ENCODE measurements at places on chromosomes 2 and 18.

GRCh38 chr2:146413086-146413610, 1431.7 kb upstream of the ACVR2A start:
- no peak for DNase-seq

DNA sequence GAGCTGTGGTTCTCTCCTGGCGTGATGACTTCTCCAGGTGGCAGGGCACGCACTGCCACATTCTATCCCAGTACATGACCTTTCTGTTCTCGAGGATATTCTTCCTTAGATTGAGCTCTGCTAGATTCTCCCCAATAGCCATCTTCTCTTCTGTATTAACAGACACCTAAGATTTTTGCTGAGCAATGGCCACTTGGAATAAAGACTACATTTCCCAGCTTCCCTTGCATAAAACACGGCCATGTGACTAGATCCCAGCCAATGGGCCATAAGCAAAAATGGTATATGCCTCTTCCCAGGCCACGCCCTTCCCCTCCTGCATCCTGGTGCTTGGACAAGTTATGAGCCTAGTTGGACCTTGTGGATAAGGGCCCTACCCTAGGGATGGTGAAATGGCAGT, 82.1 kb downstream of the EIF2AK3 start:
- DNase-seq, result no peak

- DNase-seq, result peak; percentile 39
Observed at GRCh38 chr2:26300234-26300925, 45.6 kb upstream of the SELENOI start.

GRCh38 chr2:179702912-179703311, 158.5 kb downstream of the ZNF385B start:
- no peak for DNase-seq

DNA sequence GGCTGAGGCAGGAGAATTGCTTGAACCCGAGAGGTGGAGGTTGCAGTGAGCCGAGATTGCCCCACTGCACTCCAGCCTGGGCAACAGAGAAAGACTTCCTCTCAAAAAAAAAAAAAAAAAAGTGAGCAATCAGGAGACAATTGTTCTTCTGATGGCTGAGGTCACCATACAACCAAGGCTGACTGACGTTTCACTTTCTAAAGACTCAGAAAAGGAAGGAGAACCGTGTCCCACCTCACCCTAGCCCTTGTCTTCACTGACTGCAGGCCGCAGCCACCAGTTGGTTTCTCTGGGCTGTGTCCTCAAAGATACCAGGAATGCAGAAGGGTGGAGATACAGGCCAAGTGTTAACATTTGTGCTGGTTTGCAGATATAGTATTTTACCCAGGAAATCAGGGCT, 7.7 kb upstream of the SLC35F6 start:
- no peak for DNase-seq

- DNase-seq, result peak; percentile 4
Observed at GRCh38 chr2:71938659-71939587, 208.7 kb downstream of the CYP26B1 start.

- no peak for DNase-seq
Observed at GRCh38 chr18:79788734-79789085, 9.0 kb upstream of the KCNG2 start.

- DNase-seq, result no peak
Observed at GRCh38 chr2:6750411-6751158, 115.1 kb downstream of the CMPK2 start.

GRCh38 chr2:14750433-14750832, 117.9 kb downstream of the LRATD1 start:
- no peak for DNase-seq

DNA sequence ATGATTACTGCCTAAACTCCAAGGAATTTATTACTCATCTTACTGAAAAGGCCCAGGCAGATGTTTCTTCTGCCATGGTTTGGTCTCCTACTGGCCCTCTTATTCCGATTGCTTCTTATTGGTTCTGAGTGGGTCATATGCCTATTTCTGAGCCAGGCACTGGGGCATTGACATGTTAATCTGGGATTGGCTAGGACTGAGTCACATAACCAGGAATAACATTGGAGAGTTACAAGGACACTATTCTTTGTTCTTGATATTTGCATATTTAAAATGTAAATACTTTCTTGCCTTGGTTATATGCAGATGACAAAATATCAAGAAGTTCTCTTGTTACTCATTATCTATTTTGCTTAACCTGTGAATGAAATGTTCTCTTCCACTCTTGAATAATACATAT, 534.4 kb upstream of the SLC39A10 start:
- no peak for DNase-seq

DNA sequence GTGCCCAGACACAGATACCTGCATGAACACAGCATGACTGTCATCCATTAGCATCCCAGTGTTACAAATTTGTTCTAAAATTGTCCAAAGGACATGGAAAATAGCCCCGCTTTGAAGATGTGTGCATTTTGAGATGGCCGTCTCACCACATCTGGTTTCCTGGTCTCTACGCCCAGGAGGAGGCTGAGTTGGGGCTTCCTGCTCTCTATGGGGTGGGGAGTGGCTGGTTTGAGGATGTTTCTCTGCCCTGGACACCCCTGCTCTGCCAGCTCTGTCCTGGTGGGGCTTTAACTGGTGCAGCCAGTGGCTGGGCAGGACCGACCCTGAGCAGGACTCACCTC, 74.6 kb upstream of the SMAD7 start:
- no peak for DNase-seq

- DNase-seq, result no peak
Observed at GRCh38 chr2:9093324-9093723, 89.8 kb upstream of the MBOAT2 start.

- no peak for DNase-seq
Observed at GRCh38 chr2:138193416-138194213, 229.3 kb downstream of the HNMT start.

GRCh38 chr2:49278141-49278540, 123.8 kb upstream of the FSHR start:
- DNase-seq, result no peak

GRCh38 chr2:59314031-59314766, 1073.1 kb upstream of the FANCL start:
- DNase-seq, result no peak

All from transverse colon (tissue), 4 donors.